ENCODE measurements at places on chromosomes 1 and 21.

- DNase-seq: no peak
These were observed 45.2 kb upstream of the CD101 start for GRCh38 chr1:116956378-116956777.

GRCh38 chr1:238438311-238439270, 547.9 kb upstream of the ZP4 start:
- no peak for DNase-seq

GRCh38 chr1:202807451-202807925, 733 bp downstream of the KDM5B start:
- peak; percentile 16 for DNase-seq

GRCh38 chr1:207058878-207059867, 6.1 kb downstream of the PFKFB2 start:
- no peak for DNase-seq

GRCh38 chr1:177239792-177240191, 69.0 kb downstream of the BRINP2 start:
- no peak for DNase-seq

GRCh38 chr1:224259986-224260385, 70.0 kb downstream of the NVL start:
- DNase-seq: no peak

DNA sequence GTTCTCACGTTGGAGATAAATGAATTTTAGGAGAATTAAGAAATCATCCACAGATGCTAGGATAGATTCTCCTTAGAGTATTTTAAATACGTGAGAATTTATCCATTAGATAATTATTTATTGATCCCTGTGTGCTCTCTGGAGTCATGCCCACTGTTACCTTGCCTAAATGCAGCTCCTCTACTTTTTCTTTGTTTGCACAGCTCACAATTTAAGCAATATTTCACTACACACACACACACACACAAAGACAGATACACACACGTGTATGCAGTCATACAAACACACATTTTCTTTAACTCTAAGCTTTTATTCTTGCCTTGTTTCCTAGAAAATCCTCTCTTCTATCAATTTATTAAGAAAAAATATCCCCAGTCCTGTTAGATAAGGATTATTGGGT, 51.7 kb downstream of the GPR88 start:
- DNase-seq: no peak

- no peak for DNase-seq
These were observed 16.1 kb downstream of the COL6A1 start for GRCh38 chr21:45997495-45998275.

DNA sequence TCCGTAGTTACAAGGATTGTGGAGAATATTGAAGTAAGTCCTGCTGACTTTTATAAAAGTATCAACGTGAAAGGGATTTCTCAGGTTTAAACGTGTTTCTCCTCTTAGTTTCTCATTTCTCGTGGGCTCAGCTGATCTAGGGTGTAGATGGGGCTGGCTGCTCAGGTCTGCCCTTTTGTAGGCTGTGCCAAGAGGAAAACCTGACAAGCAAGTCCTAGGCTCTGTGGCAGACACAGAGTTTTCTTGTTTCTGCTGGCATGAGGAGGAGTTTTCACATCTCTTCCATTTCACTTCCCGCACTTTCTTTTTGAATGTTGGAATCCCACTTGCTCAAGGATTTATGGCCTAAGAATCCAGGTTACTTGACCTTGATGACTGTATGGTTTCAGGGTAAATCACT, 14.8 kb downstream of the VPS13D start:
- DNase-seq: no peak

DNA sequence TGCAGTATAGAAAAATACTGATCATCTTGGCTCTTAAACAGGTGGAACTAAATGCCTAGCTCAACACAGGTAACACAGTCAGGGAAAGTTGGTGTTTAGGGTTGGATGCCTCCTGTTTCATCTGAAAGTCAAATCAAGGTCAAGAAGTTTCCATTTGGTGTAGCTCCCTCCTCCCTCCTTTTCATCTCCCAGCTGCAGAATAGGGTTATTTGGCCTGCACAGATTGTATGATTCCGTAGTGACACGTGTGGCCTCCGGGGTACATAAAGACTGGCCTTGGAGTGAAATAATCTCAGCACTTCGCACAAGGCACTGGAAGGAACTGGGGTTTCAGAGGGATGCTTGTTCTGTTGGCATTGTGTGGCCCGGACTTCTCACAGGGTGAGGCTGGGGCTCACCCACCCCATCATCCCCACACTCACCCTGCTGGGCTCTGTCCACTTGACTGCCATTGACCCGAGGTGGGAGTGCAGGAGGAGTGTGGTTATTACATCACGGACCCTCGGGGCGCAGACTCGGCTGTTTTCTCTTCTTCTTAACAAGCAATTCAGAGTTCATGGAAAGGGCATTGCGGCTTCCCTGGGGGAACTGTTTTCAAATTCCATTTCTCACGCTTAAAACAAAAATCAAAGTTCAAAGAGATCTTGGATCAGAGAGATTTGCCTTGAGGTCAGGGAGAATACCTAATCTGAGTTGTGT, 18.4 kb downstream of the IGSF5 start:
- no peak for DNase-seq

GRCh38 chr1:220748936-220749335, 814 bp downstream of the MTARC2 start:
- no peak for DNase-seq

- peak; percentile 39 for DNase-seq
These were observed 8.7 kb upstream of the UMODL1 start for GRCh38 chr21:42062236-42063022.

GRCh38 chr1:77540501-77541161, 141.8 kb downstream of the ZZZ3 start:
- DNase-seq: no peak

GRCh38 chr21:45739218-45740087, 95.9 kb downstream of the PCBP3 start:
- no peak for DNase-seq

DNA sequence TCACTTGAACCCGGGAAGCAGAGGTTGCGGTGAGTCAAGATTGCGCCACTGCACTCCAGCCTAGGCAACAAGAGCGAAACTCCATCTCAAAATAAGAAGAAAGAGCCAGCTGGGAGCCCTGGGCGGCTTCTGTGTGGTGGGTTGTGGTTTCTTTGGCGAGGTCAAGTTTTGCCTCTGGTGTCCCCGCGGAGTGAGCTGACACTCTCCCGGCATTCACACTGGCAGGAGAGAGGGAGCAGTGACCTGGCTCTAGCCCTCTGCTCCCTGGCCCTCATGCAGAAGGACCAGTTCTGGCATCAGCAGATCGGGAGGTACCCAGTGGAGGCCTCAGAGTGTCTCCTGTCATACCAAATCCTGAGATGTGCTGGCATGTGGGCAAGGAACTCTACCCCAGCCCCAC, 81.0 kb upstream of the VAMP3 start:
- no peak for DNase-seq

GRCh38 chr1:7104339-7104738, 319.1 kb downstream of the CAMTA1 start:
- DNase-seq: no peak

DNA sequence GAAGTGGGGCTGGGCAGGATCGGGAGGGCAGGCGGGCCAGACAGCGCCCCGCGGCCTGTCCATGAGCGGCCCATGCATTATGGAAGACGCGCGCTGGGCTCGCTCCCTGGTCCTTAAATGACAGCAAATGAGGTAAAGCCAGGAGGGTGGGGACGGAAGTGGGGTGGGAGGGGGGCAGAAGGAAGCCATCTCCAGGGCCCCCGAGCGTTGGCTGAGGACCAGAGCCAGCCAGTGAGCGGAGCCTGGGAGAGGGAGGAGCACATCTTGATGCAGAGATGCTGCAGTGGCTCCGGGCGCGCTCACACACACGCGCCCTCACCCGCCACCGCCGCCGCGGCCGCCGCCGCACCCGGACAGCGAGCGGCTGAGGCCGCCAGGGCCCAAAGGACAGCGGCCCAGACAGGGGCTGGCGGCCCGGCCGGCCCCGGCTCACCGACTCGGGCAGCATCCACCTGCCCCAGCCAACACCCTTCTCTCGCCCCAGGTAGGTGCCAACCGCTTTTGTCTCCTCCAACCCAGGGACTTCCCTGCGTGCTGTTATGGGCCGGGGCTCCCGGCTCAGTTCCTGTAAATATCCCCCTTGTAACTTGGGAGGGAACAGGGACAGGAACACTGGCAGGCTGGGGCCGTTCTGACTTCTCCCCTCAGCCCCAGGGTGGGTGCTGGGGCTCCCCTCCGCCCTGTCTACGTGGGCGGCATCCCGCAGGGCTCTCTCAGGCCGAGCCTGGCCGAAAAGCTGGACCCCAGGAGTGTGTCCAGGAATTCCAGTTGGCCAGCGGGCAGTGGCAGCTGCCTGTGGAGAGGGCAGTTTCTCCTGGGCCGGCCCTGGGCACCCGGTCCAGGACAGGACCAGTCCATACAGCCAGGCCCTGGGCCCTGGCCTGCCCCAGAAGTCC, at the start of gene CNTN2:
TSS of gene CNTN2 (plus strand) at position 302 of the 896 bp plus-strand sequence. CDS start 9,974 bp downstream, outside the sequence.
- no peak for DNase-seq

GRCh38 chr21:43316156-43316845, 110.6 kb downstream of the SIK1 start:
- DNase-seq: no peak

- DNase-seq: no peak
These were observed 6.5 kb upstream of the SYNC start for GRCh38 chr1:32709075-32709474.

DNA sequence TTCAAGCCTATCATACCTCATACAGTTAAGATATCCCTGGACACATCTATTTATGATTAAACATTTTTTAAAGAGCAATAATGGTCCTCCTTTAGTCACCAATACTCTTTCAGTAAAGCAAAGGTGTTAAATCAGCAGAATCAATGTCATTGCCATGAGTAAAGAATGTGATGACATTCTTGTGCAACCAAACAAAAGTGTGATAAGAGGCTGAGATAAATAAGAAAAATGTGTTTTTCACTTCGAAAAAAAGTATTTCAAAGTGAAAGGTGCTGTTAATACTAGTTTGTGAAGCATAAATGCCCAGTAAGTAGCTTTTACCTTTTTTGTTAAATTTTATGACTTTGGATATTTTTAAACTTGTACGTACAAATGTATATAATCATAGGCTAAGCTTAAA, 8.4 kb downstream of the SLC44A5 start:
- DNase-seq: no peak

DNA sequence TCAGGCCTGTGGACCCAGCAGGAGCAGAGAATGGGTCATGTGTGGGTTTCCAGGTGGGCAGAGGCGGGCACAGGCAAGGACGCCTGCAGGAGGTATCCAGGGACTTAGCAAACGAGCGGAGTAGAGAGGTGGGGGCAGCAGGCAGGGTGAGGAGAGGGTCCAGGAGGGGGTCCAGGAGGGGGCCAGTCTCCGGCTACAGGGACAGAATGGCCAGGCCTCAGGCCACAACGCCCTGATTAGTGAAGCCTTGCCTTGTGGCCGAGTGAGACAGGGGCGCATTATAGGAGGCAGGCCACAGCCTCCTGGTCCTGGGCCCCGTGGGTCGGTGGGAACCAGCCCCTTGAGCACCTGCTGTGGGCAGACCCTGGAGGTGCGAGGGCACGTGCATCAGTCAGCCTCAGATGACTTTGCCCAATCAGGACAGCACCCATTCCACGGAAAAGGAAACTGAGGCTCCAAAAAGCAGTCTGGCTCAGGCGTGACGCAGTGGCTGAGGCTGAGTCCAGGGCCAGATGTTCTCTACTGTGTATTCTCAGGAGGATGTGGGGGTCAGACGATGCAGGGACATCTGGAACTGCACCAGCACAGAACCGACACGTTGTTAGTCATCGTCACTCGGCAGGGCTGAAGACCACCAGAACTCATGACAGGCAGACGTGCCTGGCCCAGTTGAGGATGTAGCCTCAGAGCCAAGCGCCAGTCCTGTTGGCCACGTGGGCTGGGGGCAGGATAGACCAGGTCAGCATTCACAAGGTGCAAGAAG, 113.7 kb downstream of the CRYAA start:
- no peak for DNase-seq

- DNase-seq: no peak
These were observed at the start of gene LMOD1 for GRCh38 chr1:201946224-201946908. Gene LMOD1, minus strand, starts transcription at chr1:201946548. Its CDS starts 208 bp downstream, at chr1:201946340.

DNA sequence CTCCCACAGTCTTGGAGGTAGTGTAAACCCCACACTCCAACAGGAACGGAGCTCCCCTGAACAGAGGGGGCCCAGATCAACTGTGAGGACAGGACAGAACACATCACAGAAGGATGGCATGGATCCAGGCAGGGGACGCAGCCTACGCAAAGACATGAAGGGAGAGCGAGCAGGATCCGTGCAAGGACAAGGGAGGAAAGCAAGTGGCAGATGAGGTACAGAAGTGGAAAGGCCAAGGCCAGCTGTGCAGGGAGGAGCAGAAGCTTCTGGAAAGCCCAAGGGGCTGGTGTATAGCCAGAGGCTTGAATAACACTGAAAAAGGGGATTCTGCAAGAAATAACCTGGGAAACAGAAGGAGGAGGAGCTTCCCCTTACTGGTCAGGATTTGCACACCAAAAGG, 81.2 kb downstream of the SIPA1L2 start:
- no peak for DNase-seq

DNA sequence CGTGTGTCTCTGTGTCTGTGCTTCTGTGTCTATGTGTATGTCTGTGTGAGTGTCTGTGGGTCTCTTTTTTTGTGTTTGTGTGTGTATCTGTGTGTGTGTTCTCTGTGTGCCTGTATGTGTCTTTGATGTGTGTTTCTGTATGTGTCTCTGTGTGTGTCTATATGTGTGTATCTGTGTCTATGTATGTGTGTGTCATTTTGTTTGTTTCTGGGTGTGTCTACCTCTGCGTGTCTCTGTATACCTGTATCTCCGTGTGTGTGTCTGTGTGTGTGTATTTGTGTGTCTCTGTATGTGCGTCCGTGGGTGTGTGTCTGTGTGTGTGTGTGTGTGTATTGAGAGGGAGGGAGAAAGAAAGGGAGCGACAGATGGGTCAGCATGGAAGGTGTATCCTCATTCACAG, 106.3 kb upstream of the TRABD2B start:
- DNase-seq: no peak

- DNase-seq: no peak
These were observed 982 bp downstream of the SCCPDH start for GRCh38 chr1:246725191-246725590.

DNA sequence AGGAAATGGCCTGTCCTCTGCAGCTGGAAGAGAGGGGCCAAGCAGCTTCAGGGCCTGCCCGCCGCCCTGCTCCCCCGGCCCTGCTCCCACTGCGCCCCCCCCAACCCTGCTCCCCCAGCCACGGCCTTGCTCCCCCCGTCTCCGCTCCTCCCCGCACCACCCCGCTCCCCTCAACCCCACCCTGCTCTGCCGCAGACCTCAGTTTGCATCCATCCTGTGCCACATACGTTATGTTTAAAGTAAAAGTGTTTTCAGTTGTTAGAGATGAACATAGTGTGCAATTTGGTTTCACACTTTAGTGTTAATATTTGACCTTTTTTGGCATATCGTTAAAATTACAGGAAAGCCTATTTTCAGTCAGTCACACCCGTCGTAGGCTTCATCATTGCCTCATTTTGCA, 34.1 kb upstream of the DIP2A start:
- DNase-seq: no peak

DNA sequence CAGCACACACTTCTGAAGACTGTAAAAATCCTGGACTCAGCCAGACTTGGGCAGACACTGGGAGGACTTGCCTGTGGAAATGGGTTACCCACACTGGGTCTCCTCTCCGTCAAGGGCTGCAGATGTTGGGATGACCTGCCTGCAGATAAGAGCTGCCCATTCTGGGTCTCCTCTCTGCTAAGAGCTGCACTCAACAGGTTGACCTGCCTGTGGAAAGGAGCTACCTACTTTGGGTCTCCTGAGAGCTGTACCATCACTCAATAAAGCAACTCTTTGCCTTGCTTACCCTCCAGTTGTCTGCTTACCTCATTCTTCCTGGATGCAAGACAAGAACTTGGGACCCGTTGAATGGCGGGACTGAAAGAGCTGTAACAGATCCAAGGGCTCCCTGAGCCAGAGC, 28.2 kb downstream of the ZCCHC17 start:
- no peak for DNase-seq

GRCh38 chr1:235999259-235999925, 65.5 kb downstream of the NID1 start:
- peak; percentile 49 for DNase-seq
